ENCODE measurements at places on chromosomes 12 and 14. TPM values are rescaled to one million over a fixed set of nuclear protein-coding genes. Genes with fewer than 3 reads are reported as not detected.
A peak's percentile ranks its signal among the peaks of the same experiment; 100 is the strongest.

The TAS2R7 gene
- total RNA-seq = not detected

DNA sequence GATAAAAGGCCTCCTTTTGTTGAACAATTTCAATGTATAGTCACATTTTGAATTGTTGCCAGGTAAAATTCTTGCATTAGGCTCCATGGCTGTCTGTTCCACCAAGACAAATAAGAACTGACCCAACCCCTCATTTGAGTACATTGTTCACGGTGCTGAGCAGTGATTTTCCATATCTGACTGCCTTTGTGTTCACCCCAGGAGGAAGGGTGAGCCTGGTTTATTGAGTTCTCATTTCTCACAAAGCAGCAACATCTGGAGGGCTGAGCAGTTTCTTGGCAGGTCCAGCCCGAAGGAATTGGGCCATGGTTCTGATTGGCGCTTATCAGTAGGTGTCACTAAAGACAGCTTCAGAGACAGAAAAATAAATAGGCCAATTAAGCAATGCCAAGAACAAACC lies 149.1 kb downstream of the BMP4 start:
- no peak for DNase-seq

The SAMD15 gene
- 0.71 TPM for total RNA-seq

The ASB2 gene
- total RNA-seq = 57.0 TPM

DNA sequence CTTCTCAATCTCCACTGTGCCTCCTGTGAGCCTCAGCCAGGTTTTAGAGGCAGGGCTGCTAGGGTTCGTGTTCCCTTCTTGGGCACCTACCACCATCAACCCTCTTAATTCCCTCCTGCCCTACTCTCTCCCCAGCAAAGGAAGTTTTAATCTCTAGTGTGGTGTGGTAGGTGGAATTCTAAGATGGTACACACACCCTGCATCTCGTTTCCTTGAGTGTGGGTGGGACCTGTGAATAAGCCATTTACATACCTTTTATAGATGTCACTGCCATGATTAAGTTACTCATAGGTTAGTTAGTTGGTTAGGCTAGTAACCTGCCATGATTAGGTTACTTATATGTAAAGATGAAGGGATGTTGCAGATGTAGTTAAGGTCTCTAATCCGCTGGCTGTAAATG lies 114.8 kb upstream of the VRK1 start:
- DNase-seq = no peak

- DNase-seq = peak; percentile 59
These were observed 9.8 kb downstream of the BEGAIN start for GRCh38 chr14:100577321-100577985.

GRCh38 chr12:39443929-39444209 lies 949 bp upstream of the KIF21A start:
- no peak for DNase-seq

DNA sequence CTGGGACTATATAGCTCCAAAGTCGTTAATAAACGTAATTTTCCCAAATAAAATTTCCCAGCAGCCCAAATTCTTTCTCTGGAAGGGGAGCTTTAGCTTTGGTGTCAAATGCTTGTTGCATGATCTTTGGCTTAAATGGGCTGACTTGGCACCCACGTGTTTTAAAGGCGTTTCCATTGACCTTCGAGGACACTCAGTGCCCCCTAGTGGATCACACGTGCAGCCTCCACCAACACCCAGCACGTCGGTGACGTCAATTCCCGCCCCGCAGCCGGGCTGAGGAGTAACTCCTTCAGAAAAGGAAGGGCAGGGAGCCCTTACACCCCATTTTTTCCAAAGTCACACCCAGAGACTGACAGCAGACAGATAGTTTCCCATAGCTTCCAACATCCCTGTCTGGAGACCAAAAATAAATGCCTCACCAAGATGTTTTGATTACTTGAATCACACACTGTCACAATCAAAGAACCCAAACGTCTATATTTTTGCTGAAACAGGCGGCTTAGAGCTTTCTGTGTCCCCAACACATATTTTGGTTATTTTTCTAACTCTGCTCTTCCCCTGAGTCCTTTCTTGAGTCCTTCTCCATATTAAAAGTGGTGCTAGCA lies 707.9 kb downstream of the AACS start:
- DNase-seq = no peak

- no peak for DNase-seq
These were observed 17.9 kb downstream of the RTRAF start for GRCh38 chr14:52007211-52007610.

DNA sequence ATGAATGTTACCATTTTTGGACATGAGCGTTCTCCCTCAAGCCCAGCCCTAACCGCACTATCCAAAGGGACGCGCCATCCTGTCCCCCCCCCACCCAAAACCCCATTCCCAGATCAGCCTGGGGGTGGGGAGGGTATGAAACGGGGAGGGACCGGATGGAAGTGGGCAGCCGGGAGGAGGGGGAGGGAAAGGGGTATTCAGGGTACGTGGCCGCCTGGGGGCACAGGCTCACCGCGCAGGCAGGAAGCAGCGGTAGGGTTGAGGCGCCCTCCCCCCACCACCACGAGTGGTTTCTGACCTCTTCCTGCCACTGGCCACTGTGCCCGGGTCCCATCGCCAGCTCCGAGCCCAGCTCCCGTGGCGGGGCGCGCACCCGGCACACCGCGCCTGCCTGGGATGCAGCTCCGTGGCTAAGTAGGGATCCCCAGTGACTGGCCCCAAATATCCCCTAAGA lies 1.4 kb downstream of the ACTN1 start:
- DNase-seq = peak; percentile 90

- DNase-seq = no peak
These were observed 34.3 kb upstream of the CHFR start for GRCh38 chr12:132921685-132922084.

- DNase-seq = no peak
These were observed 493.6 kb downstream of the PCNX1 start for GRCh38 chr14:71400871-71401321.

DNA sequence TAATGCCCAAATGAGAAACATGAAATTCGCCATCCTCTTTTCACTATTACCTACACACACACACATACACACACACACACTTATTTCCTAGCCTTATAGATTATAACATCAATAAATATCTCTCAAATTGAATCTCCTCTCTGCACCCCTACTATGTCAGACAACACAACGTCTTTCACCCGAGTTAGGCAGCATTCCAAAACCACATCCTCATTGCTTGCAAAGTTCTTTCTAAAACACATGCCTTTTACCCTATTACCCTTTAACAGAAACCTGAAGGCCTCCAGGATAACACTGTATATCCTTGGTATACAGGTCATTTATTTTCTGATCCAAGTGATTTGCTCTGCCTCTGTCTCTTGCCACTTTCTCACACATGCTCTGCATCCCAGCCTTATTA lies 56.3 kb downstream of the KCNH5 start:
- no peak for DNase-seq

The RNF31 gene
- total RNA-seq = 61.1 TPM

GRCh38 chr12:110183386-110183785 lies 59.2 kb downstream of the IFT81 start:
- no peak for DNase-seq

DNA sequence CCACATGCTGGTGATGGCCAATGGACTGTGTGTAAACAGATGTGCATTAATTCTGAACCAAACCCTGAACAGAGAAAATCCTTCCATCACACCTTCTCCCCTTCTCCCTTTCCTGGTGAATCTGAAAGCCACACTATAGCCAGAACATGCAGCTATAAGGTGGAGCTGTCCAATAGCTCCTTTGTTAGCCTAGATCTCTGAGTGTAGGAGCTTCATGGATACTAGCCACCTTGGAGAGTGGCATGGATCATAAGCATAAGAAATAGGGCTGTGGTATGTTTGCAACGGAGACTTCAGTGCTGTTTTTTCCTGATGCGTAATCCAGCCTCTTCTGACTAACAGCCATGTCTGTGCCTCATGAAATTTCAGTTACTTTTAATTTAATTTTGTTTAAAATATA lies 364.5 kb downstream of the BTG1 start:
- DNase-seq = no peak

The ARHGEF40 gene
- 40.5 TPM for total RNA-seq

The PTGER2 gene
- 4.3 TPM for total RNA-seq

The ZNF740 gene
- 46.3 TPM for total RNA-seq

- DNase-seq = no peak
These were observed 401.3 kb downstream of the DIO2 start for GRCh38 chr14:79809849-79810612.

- no peak for DNase-seq
These were observed 58.1 kb upstream of the RMST start for GRCh38 chr12:97404543-97404942.

- DNase-seq = no peak
These were observed 52.9 kb downstream of the ATL1 start for GRCh38 chr14:50612806-50613205.

DNA sequence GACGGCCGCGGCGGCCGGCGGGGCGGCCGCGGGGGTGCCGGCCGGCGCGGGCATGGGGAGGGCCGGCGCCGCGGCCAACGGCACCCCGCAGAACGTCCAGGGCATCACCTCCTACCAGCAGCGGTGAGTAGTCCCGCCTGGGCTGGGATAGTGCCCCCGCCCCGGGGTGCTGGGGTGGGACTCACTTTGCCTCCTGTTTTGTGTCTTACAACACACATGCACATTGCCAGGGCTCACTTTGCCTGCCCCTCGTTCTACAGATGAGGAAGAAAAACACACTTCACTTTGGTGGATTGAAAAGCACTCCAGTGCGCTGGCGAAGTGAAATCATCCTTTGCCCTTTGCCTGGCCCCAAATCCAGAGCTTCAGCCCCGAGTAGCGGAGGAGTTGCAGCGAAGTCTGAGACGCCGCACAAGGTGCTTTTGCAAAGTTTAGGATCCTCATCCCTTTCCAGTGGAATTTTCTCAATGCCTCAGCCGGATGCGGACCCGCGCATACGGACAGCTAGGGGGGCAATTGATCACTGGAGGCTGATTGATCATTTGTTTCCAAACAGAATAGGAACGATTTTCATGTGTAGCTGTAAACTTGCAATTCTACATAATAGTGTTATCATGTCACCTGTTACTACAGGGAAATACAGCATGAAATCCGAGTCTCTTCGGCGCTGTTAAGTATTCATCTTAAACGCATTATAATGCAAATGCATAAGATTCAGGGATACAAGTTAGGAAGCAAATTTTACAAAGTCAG lies 3.6 kb upstream of the NPAS3 start:
- DNase-seq = no peak

DNA sequence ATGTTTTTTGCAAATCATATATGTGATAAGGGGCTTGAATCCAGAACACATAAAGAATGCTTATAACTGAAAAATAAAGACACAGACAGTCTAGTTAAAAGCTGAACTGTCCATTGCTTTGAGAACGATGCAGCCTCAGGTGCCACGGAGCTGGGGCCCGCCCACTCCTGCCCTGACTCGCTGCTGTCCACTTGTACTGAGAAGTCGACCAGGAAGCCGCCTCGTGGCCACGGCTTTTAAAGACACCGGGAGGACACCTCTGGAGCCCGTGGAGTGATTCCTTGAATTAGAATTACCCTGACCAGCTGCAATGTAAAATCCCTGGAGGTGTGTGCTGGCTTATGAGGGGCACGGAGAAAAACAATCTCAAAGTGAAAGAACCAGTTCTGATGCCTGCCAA lies 23.9 kb upstream of the TEX22 start:
- DNase-seq = no peak

DNA sequence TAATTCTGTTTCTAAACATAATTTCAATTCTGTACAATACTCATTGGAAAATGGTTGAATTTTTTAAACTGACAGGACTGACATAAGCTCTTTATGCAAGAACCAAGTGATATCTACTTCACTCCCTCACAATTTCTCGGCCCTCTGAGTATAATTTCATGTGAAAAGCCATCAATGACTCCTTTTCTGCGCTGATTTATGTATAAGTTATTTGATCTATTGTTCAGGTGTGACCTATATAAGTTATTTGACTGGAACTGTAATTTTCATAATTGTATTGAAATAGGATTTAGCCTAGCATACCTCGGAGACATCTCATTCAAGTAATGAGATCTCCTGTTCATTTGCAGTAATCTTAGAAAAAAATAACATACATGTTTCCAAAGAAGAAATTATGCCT lies 184.4 kb downstream of the SYT1 start:
- no peak for DNase-seq

DNA sequence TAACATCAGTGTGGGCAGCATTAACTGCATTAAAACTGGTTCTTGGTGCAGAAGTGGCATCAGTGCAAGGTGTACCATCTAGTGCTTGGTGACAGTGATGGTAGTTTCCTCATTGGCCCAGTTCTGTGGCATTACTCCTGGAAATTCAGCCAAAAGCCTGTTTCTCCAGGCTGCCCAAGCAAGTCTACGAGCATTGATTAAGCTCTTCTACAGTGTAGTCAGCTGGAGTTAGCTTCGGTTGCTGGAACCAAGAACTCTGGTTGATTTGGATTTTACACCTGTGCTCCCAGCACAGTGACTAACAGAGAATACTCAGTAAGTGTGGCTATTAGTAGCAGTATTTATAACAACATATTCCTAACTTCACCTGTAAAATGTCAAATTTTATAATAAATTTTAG lies 84.9 kb upstream of the ZDHHC17 start:
- no peak for DNase-seq

DNA sequence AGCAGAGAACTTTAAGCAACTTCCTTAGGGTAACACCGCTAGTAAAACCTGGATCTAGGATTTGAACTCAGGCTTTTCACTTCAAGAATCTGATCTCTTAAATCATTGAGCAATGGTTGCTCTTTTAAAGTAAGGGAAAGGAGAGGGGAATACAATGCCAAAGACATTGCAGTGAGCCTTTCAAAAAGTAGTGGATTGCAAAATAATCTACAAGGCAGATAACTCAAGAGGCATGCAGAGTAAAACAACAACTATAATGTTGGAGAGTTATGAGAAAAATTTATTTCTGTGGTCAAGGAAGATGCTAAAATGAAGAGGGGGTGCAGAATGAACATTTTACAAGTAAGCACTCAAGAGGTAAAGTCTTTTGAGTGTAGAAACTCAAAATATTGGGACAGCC lies 432.6 kb downstream of the C12orf50 start:
- no peak for DNase-seq

GRCh38 chr12:49680075-49680474 lies 27.1 kb downstream of the FMNL3 start:
- no peak for DNase-seq

Data from aorta (tissue), 5 donors.